ENCODE measurements at places on chromosomes 2 and 18.

- no peak for DNase-seq
These were observed 221.0 kb upstream of the OSR1 start for GRCh38 chr2:19579461-19579860.

DNA sequence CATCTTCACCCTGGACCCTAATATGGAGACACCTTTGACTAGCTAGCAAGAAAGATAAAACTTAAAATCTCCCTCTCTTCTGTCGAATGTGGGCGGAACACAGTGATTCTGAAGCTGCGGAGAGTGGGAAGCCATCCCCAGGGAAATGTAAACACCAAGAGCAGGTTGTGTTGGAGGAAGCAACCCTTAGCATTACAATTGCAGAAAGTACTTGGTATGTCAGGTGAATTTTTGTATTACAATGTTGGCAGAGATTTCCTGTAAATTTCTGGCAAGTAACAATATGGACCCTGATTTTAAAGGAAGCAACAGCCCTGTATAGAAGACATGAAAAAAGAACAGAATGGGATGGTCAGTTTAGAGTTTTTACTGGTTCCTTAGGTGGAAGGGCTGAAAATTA is 35.8 kb downstream of the TSN start:
- no peak for DNase-seq

DNA sequence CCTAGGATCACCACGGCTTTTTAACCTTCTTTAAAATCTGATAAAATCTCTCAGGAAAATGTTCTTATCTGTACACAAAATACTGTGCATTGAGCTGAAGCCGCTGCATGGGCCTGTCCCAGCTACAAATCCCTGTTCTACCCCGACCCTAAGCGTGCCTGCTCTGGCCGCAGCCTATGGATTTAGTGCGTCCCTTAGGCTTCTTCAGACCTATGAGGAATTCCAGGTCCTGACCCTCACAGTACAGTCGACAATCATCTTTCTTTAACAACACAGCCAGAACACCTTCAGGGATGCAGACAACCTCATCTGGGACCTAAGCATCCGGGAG is 477 bp upstream of the WDCP start:
- no peak for DNase-seq

- DNase-seq, result no peak
These were observed 46.7 kb upstream of the GPR17 start for GRCh38 chr2:127599211-127599610.

- DNase-seq, result no peak
These were observed 168.5 kb upstream of the ZSWIM2 start for GRCh38 chr2:187017438-187017837.

- no peak for DNase-seq
These were observed 122.6 kb upstream of the STK17B start for GRCh38 chr2:196293751-196294515.

GRCh38 chr2:113061896-113062770 is 3.1 kb downstream of the IL36RN start:
- no peak for DNase-seq

GRCh38 chr2:165891943-165892342 is 61.6 kb downstream of the TTC21B start:
- no peak for DNase-seq

DNA sequence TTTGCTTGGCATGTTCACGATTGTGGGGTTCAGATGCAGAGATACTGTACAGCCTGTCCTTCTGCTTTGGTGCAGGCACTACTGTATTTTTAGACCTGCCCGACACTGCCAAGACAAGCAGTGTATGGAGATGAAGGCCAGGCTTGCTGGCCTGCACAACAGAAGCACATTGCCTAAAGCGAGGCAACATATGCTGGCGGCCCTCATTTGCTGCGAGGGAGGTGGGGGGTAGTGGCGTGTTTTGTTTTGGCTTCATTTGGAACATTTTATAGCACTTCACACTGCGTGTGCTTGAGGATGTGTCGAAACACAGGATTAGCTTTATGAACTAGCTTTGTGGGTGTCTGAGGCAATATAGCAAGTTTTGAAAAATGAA is 27.0 kb downstream of the TMEM182 start:
- no peak for DNase-seq
